NCI-H345 (cell line): ENCODE measurements at places on chromosomes 13 and 19.

- DNase-seq: peak; percentile 30
These were observed 196.7 kb upstream of the SLITRK6 start for GRCh38 chr13:85995788-85996418.

DNA sequence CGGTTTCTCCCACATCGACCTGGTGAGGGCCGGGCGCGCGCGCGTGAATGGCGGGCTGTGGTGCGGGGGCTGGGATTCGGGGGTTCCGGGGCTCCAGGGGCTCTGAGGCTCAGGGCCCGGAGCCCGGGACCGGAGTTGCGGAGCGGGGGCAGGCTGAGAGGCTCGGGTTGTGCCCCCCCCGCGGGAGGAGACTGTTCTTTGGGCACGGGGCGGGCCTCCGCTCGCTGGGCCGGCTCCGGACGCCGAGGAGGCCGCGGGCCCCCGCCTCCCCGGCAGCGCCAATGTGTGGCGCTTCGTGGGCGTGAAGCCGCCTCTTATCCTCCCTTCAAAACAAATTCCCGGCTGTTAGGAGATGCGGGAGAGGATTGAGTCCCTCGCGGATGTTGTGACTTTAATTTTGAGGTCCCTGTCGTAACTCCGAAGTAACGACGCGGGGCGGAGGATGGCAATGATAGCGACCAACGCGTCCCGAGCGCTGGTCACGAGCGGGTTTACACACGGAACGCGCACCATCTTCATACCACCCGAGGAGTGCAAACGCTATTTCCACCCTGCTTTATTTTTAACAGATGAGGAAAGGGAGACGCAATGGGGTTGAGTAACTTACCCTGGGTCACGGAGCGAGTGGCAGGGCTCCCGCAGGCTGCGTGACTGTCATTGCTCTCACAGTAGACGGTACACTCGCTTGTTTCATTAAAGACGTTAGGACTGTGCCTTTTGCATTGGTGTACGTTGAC lies 536 bp downstream of the UBA2 start:
- DNase-seq: peak; percentile 68

DNA sequence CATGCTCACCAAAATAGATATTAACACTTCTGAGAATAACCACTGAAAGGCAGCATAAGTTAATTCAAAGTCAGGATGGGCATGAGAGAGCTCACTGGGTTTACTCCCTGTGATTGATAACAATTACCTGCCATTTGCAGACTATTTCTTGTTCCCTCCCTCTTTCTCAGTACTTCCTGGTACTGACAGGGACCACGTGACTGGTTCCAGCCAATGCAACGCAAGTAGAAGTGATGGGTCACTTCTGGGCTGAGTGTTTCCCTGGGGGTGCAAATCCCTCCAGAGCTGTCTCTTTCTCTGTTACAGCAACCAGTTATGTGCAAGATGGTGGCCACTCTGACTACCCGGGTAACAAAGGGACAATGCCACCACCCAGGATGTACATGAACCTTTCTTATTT lies 118.8 kb downstream of the EFNB2 start:
- DNase-seq: no peak

- no peak for DNase-seq
These were observed 60.9 kb downstream of the FRY start for GRCh38 chr13:32092496-32092895.

DNA sequence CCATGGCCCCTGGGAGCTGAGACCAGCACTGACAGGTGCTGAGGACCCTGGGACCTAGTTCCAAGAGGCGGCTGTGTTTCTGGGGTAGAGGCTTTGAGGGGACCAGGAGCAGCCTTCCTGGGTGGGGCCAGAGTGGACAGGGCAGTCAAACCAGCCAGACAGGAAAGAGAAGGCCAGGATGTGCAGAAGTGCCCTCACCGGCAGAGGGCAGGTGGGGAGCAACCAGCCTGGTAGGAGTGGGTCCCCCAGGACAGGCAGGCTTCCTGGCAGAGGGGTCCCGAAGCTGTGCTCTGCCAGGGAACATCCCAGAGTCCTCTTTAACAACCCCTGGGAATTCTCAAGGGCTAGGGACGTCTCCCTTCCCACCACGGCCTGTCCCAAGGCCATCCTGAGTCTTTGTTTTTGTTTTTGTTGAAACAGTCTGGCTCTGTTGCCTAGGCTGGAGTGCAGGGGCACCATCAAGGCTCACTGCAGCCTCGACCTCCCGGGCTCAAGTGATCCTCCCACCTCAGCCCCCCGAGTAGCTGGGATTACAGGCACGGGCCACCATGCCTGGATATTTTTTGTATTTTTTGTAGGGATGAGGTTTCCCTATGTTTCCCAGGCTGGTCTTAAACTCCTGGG lies 3.0 kb upstream of the HIPK4 start:
- no peak for DNase-seq

- no peak for DNase-seq
These were observed 44.3 kb downstream of the MCF2L start for GRCh38 chr13:113013303-113013702.

GRCh38 chr13:114077933-114078325 lies 54.5 kb downstream of the RASA3 start:
- DNase-seq: no peak
